ENCODE measurements at places on chromosomes 6 and 20.

GRCh38 chr6:113052506-113052905 lies 705.4 kb downstream of the RFPL4B start:
- DNase-seq, result no peak

GRCh38 chr6:117169064-117169665 lies 96.2 kb upstream of the VGLL2 start:
- no peak for DNase-seq

DNA sequence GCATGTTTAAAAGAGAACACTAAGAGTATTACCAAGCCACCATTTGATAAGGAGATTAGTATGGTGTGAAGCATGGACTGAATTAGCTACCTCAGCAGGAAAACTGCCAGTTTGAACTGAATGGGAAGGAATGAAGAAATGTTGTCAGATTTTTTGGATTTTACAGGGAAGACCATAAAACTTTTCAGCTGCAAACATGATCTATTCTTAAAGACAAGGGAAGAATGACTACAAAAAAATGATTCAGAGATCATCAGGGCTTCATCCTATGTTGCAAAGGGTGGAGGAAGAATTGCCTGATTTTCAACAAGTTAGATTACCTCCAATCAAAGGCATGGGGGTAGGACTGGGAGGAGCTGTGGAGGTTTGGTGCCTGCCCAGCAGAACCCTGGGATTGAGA lies 49.3 kb upstream of the MTRF1L start:
- no peak for DNase-seq

DNA sequence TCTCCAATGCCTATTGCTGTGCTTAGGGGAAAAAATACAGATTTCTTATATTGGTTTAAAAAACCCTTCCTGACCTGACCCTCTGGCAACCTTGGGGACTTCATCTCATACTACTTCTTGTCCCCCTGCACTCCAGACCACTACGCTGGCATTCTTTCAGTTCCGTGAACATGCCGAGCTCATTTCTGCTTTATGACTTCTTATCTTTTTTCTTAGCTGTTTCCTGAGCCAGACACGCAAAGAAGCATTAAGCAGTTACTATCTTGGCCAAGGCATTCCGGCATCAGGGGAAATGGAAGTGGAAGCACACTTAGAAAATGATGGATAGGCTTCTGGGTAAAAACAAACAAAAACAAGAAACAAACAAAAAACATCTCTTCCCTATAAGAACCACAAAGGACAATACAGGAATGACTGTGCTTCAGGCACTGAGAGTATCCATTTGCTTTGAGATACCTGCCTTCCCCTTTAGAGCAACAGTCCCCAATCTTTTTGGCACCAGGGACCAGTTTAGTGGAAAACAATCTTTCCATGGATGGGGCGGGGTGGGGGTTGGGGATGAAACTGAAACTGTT lies 4.4 kb upstream of the CCDC28A start:
- no peak for DNase-seq

- no peak for DNase-seq
These were observed 218.6 kb upstream of the PMEPA1 start for GRCh38 chr20:57928181-57928967.
